ENCODE measurements at places on chromosomes 3 and 15.

- DNase-seq = no peak
These were observed 200.1 kb upstream of the KBTBD8 start for GRCh38 chr3:66797889-66798560.

DNA sequence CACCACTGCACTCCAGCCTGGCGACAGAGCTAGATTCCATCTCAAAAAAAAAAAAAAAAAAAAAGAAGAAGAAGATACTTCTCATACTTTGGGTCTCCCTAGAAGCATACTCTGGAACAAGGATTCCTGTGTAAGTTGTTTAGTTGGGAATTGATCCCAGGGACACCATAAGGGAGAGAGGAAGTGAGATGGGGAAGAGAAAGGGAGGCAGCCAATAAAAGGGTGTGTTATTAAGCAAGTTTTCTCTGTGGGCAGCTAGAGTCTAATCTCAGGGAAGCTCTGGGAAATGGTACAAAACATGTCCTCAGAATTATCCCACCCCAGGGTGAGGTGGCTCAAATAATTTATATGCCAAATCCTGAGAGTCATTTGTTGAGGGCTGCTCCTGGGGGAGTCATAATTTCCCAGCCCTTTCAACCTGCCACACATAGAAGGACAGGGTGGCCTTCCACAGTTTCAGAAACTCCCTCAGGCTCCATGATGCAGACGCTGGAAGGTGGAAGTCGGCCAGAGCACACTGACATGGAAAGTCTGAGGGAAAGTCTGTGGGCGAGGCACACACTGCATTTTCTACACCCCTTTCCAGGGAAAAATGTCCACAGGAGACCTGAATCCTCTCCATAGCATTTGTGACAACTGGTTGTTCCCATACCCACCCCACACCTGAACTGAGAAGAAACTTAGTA is 86.4 kb upstream of the SLC4A7 start:
- no peak for DNase-seq

- no peak for DNase-seq
These were observed 135.5 kb upstream of the RARB start for GRCh38 chr3:25292595-25292994.

DNA sequence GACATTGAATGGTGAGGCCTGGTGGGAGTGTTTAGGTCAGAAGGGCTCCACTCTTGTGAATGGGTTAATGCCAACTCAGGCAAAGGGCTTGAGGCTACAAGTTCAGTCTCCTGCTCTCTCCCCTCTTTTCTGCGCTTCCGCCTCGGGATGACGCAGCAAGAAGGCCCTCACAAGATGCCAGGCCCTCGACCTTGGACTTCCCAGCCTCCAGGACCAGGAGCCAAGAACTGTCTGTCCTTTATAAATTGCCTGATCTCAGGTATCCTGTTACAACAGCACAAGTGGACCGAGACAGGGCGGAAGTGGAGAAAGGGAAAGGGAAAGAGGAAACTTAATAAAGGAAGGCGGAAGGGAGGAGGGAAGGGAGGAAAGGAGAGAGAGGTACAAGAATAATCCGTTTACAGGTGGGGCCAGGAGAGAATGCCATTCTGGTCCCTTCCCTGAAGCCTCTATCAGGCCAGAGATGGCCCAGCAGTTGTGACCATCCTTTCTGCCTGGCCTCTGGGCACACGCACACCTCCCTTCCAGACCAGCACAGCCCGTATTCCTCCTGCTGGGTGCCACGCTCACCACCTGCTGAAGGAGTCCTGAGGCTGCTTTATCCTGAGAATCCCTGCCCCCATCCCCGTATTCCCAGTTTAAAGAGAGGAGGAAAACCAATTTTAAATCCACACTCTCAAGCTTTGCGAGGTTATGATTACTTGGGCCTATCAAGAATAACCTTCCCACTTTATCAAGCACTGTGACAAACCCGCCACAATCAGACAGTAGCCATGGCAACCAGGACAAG is 64.2 kb downstream of the OXNAD1 start:
- no peak for DNase-seq

DNA sequence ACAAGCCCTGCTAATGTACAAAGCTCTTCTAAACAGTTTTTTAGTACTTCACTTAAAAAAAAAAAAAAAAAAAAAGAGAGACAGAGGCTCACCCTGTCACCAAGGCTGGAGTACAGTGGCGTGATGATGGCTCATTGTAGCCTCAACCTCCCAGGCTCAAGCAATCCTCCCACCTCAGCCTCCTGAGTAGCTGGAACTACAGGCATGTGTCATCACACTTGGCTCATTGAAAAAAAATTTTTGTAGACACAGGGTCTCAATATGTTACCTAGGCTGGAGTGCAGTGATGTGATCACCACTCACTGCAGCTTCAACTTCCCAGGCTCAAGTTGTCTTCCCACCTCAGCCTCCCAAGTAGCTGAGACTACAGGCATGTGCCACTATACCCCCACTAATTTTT is 47.6 kb upstream of the HEG1 start:
- no peak for DNase-seq

- DNase-seq = no peak
These were observed 42.9 kb upstream of the AKAP13 start for GRCh38 chr15:85337425-85338074.

DNA sequence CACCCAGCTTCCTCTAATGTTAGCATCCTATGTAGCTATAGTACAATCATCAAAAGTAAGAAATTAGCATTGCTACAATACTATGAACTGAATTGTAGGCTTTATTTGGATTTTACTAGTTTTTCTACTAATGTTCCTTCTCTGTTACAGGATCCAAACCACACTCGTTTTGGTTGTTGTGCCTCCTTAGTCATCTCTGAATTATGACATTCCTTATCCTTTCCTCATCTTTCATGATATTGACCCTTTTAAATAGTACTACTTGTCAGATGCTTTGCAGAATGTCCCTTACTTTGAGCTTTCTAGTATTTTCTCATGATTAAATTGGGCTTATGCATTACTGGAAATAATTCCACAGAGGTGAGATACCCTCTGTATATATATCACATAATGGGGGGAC is 265.4 kb downstream of the VPS13C start:
- no peak for DNase-seq

DNA sequence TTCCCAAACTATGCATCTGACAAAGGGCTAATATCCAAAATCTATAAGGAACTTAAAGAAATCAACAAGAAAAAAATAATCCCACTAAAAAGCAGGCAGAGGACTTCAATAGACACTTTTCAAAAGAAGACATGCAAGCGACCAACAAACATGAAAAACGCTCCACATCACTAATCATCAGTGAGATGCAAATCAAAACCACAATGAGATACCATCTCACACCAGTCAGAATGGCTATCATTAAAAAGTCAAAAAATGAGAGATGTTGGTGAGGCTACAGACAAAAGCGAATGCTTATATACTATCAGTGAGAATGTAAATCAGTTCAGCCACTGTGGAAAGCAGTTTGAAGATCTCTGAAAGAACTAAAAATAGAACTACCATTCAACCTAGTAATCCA is 20.2 kb downstream of the CFAP44 start:
- no peak for DNase-seq

DNA sequence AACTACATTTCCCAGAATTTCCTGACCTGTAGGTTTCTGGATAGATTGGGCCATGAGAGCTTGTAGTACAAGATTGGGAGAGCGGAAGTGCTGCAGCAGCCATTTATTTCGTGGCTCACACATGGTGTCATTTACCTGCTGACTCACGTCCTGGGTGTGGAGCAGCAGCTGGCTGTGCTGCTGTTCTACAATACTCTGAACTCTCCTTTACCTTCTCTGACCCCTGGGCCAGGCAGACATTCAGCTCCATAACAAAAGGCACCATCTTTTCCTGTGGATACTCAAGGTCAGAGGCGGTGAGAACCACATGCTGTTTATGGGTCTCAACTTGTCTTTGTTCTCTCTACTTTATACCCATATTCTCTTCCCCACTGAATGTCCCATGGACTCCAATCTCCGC is 490.2 kb downstream of the IGSF11 start:
- DNase-seq = no peak

- no peak for DNase-seq
These were observed 1.1 kb upstream of the PIAS1 start for GRCh38 chr15:68053001-68053400.

- DNase-seq = no peak
These were observed 65.8 kb downstream of the MRPL46 start for GRCh38 chr15:88401251-88401995.

- no peak for DNase-seq
These were observed 45.0 kb downstream of the RPLP1 start for GRCh38 chr15:69497667-69498066.

- no peak for DNase-seq
These were observed 67.1 kb upstream of the SH3GL3 start for GRCh38 chr15:83380059-83380458.

DNA sequence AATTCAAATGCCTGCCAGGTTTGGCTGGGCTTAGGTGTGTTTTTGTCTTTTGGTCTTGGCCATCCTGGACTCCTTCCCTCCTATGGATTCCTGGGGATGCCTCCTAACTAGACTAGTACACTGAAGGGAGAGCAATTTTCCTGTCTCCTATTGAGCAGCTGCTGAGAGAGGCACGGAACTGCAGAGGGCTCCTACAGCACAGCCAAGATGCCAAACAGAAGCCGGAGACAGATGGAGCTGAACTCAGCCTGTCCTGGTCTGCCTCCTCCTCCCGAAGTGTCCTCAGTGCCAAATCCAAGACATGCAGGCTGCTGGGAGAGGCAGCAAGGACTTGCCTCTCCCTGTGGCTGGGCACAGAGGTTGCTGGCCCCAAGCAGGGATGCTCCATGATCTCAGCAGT is 256.6 kb upstream of the PROK2 start:
- DNase-seq = no peak

DNA sequence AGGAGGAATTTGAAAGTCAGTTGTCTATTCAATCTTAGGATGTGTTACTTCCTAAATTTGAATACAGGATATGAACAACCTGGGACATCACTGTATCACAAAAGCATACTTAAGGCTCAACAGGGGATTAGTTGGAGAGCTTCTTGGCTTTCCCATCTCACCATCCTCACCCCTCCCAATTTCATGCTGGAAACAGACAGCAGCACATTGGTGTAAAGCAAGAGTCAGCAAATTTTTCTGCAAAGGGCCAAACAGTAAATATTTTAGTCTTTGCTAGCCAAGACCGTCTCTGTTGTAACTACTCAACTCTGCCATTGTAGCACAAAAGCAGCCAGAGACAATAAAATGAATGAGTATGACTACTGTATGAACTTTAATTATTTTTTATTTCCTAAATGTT is 94.9 kb downstream of the ERC2 start:
- no peak for DNase-seq

DNA sequence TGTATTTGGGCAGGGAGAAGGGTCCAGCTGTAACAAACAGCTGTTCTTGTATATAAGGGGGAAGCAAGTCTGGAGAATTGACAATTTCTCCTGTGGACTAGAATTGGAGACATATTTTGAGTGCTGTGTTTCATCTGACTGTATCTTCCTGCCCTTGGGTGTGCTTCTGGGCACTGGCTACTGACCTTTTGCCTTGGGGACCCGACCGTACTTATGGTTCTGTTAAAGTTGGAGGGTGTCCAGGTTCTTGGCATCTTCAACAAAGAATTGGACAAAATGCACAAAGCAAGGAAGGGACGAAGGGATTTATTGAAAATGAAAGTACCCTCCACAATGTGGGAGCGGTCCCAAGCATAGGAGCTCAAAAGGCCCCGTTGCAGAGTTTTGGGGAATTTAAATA is 31.0 kb downstream of the MAP2K1 start:
- DNase-seq = no peak

GRCh38 chr3:77025471-77025870 is 14.4 kb upstream of the ROBO2 start:
- no peak for DNase-seq

DNA sequence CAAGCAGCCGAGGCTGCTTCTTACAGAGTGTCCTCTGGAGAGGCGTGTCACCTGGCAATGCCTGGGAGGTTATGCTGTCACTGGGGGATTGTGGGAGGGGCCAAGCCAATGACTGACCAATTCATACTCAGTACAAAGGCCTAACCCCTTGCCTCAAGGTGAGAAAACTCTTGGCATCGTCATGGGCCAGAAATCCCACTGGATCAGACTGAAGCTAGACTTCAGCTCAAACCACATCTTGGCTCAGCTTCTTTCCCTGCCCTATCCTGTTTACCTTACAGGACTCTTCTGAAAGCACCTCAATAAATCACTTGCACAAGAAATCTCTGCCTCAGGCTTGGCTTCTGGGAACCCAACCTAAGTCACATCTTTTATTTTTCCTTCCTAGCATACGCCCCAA is 9.5 kb downstream of the ANAPC13 start:
- no peak for DNase-seq

GRCh38 chr15:78049691-78050440 is 27.6 kb downstream of the TBC1D2B start:
- DNase-seq = no peak

DNA sequence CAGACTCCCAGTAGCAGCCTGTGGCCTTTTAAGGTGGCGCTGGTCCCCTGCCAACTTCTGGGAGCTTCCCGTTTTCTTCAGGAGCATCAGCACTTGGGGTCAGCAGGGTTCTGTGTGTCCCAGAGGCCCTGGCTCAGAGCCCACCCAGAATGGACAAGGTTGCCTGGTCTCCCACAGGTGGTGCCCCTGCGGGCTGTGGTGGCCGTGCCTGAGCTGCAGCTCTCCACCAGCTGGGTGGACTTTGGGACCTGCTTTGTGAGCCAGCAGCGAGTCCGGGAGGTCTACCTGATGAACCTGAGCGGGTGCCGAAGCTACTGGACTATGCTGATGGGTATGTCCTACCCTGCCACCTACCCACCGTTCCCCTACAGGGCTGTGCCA is 15.5 kb downstream of the ACAA1 start:
- no peak for DNase-seq

- DNase-seq = peak; percentile 37
These were observed 3.6 kb downstream of the PRSS50 start for GRCh38 chr3:46713898-46714552.

GRCh38 chr15:35757361-35757760 is 211.4 kb upstream of the DPH6 start:
- DNase-seq = no peak

DNA sequence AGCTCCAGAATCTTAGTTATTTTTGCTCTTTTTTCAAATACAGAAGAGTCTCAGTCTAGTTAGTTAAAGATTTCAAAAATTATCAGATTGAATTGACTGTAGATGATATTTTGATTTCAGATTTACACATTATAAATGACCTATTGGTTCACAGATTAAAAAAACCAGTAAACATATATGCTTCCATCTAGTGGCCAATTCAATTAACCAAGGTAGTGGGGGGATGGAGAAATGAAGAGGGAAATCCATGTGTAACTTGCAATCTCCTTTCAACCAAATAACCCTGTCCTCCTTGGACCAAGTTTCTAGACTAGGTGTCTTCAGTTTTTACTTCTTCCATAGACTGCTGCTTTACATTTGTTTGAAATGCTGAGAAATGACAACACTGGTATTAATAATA is 789.8 kb downstream of the ROBO1 start:
- DNase-seq = no peak

GRCh38 chr15:100940767-100941379 is 21.7 kb downstream of the LRRK1 start:
- no peak for DNase-seq

GRCh38 chr3:58299839-58300516 is 6.1 kb upstream of the RPP14 start:
- DNase-seq = no peak

- no peak for DNase-seq
These were observed 41.0 kb downstream of the EPHB3 start for GRCh38 chr3:184602372-184603150.

- DNase-seq = no peak
These were observed 555 bp downstream of the TM2D3 start for GRCh38 chr15:101651554-101652097.
